Foreskin fibroblast (primary cell): ENCODE measurements at places on chromosomes 3 and 15.

GRCh38 chr3:100254168-100254777 lies 6.5 kb upstream of the TBC1D23 start:
- DNase-seq = peak; percentile 82

- no peak for DNase-seq
Measured at GRCh38 chr3:46695962-46696894, 2.7 kb upstream of the ALS2CL start.

DNA sequence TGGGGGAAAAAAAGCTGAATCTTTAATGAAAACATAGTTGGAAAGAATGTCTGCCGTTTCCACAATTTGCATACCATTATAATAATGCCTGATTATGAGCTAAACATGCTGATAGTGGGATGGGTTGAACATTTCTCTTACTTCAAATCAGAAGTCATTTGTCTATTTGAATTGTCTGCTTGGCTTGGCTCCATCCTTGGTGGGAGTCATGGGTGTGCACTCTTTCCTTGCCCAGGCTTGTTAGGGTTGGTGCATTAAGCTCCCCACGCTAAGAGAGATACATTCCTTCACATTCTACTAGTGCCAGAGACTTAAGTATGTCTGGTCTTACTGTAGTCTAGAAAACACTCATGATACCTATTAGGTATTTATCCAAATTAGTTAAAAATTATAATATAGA lies 121.4 kb upstream of the RARB start:
- DNase-seq = no peak

- DNase-seq = no peak
Measured at GRCh38 chr3:14497321-14497720, 42.8 kb downstream of the GRIP2 start.

DNA sequence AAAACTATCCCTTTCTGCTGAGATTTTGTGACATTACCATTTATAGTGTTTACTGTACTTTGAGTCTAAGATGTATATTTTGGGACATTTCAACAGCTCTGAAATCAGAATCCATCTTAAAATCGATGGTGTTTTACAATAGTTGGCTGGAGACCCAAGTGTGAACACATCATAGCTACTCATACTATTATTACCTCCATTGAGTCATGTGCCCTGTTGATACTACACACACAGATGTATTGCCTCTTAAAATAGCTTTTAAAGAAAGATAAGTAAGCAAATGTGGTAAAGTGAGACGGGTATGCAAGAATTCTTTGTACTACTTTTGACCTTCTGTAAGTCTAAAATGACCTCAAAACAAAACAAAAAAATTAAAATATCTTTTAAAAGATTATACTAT lies 6.7 kb downstream of the LMOD3 start:
- DNase-seq = peak; percentile 75

DNA sequence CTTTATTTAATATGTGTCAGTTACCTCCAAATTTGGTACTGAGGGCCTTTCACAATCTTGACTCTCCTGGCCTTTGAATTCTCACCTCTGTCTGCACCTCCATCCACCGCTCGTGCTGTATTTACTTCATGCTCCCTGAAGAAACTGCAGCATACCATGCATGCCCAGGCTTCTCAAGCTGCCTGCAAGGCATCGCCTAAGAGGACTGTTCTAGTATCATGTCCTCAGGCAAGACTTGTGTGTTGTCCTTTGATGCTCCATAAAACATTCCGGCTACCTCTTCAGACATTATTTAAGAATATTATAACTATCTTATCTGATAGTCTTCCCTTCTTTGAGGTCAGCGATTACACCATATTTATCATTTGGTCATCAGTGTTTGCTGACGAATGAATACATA lies 682.5 kb downstream of the NR2F2 start:
- DNase-seq = no peak

GRCh38 chr15:68227643-68228142 lies 1.8 kb downstream of the CLN6 start:
- no peak for DNase-seq

GRCh38 chr15:45794304-45794703 lies 159.5 kb downstream of the SQOR start:
- no peak for DNase-seq

- DNase-seq = no peak
Measured at GRCh38 chr15:69591905-69592508, 139.4 kb downstream of the RPLP1 start.

GRCh38 chr3:196499061-196499460 lies 4.5 kb downstream of the RNF168 start:
- DNase-seq = peak; percentile 16

DNA sequence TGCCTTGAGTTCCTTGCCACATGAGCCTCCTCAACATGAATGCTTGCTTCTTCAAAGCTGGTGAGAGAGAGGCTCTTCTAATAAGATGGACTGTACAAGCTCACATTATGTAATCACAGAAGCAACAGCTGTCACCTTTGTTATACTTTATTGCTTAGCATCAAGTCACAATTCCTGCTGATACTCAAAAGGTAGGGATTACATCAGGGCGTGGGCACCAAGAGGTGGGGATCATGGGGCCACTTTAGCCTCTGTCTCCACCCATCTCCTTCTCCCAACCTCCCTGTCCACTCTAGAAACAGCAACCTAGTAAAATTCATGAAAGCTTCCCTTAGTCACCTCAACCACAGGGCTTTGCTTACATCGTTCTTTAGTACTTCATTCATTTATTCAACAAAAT lies 95.9 kb downstream of the FAM43A start:
- no peak for DNase-seq

GRCh38 chr15:44726136-44726535 lies 10.2 kb upstream of the TRIM69 start:
- DNase-seq = peak; percentile 39

DNA sequence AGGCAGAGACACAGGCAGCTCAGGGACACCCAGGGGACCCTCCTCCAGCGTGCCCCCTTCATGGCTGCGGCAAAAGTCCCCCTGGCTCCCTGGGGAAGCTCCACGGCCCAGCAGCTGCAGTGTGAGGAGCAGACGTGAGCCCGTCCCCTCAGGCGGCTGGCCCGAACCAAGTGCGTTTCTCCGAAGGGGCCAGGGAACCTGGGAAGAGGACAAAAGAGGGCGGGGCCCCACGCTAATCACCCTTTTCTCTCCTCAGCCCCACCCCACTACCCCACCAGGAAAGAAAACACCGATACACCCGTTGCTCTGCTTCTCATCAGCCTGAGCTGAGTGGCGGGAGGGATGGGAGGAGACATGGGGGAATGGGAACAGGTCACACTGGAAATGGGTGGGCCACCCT lies at the start of gene MUC4:
TSS of gene MUC4 (minus strand) at position 174 of the 400 bp plus-strand sequence. CDS start at position 62, 112 bp downstream.
- no peak for DNase-seq

GRCh38 chr3:190677001-190677400 lies 163.1 kb downstream of the IL1RAP start:
- DNase-seq = no peak

DNA sequence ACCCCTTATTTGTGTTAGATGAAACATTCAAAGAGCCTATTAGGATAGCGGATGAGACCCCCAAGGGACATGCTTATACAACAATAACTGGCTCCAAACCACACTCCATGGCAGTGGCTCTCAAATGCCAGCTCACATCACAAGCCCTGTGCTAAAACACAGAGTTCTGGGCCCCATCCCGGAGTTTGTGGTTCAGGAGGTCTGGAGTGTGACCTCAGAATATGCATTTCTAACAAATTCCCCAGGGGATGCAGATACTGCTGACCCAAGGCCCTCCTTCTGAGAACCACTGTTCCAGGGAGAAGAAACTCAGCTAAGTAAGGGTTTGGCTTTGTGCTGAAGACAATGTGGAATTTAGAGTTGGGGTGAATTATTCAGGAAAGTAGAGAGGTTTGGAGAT lies 3.6 kb downstream of the CCRL2 start:
- no peak for DNase-seq

DNA sequence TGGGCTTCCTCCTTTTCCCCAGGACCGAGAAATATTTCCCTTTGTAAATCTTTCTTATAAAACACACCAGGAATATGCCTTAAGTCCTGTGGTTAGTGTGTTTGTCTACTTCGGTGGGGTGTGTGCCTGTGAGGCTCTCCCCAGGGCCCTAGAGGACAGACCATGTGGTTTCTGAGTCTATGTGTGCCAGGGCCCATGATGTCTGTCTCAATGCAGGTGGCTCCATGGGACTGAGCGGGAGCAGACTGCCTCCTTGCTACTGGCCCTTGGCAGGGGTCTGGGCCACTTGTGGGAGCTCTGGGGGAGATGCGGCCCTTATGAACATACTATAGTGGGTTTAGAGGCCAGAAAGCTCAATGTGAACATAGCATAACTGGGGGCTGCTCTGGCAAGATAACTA lies 37.6 kb downstream of the SCN5A start:
- no peak for DNase-seq

GRCh38 chr3:116337229-116337628 lies 108.1 kb downstream of the LSAMP start:
- DNase-seq = peak; percentile 7

GRCh38 chr3:14391033-14391432 lies 11.4 kb upstream of the SLC6A6 start:
- DNase-seq = peak; percentile 85

DNA sequence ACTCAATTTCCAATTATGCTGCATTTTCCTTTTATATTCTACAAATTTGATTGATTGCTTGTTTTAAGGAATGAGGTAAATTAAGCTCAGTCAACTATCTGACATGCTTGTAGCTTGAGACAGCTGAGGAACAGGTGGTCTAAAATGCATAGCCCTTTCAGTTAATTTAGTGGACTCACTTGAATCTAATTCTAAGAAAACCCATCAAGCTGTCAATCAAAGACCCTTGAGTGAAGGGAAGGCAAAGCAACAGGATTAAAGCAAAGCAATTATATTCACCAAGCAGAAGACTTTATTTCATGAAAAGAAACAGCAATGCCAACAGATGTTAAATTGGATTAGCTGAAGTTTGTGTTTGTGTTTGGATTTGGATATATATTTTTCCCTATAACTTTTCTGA lies 228.5 kb downstream of the ARPP21 start:
- DNase-seq = no peak

- no peak for DNase-seq
Measured at GRCh38 chr15:28114721-28115622, 15.9 kb upstream of the OCA2 start.

DNA sequence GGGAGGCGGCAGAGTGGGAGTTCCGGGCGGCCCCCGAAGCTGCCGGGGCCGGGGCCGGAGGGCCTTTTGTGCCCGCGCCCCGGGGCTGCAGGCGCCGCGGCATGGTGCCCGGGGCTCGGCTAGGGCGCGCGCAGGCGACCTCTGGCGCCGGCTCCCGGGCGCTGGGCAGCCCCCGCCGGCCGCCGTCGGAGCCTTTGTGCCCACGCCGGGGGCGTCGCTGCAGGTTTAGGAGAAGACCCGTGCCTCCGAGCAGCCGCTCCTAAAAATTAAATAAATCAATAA lies 299 bp downstream of the PAQR9 start:
- no peak for DNase-seq

DNA sequence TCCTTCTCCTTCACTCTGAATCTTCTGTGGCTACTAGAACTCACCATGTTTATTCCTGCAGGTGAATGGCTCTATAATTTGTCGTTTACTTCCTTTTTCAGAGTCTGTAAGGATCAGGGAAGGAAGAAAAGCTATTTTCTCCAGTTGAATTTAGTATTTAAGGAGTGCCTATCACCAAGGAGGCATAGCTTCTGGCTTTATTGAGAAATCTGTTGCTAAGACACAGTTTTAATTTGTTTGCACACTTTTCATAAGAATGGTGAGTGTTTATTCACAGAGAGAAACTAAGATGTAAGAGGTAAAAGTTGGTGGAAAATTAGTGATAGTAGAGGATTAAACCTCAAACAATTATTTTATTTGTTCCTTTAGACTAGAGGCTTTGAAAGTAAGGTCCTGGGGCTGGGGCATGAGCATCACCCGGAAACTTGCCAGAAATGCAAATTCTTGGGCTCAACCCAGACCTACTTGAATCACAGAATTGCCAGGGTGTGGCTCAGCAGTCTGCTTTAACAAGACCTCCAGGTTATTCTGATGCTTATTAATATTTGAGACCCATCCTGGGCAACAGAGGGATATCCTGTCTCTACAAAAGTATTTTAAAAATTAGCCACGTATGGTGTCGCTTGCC lies 461.3 kb downstream of the AGBL1 start:
- DNase-seq = no peak

GRCh38 chr15:42994546-42994945 lies 74.0 kb upstream of the TTBK2 start:
- peak; percentile 47 for DNase-seq

DNA sequence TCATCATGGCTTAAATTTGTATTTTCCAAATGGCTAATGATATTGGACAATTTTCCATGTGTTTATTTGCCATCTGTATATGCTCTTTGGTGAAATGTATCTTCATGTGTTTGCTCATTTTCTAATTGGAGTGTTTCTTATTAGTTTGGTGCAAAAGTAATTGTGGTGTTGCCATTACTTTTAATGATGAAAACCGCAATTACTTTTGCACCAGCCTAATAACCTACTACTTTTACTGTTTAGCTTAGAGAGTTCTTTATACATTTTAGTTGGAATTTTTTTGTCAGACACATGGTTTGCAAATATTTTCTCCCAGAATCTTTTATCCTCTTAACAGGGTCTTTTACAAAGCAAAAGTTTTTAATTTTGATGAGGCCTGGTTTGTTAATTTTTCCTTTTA lies 141.0 kb upstream of the AGTR1 start:
- no peak for DNase-seq

DNA sequence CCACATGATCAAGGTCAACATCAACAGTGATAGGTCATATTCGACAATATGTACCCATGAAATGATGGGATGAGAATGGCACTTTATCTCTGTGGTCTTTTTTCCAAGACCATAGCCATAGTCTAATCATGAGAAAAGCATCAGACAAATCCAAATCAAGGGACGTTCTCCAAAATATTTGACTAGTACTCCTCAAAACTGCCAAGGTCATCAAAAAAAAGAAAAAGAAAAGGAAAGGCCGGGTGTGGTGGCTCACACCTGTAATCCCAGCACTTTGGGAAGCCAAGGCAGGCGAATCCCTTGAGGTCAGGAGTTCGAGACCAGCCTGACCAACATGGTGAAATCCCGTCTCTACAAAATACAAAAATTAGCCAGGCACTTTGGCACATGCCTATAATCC lies 318.3 kb downstream of the TAFA4 start:
- DNase-seq = no peak

DNA sequence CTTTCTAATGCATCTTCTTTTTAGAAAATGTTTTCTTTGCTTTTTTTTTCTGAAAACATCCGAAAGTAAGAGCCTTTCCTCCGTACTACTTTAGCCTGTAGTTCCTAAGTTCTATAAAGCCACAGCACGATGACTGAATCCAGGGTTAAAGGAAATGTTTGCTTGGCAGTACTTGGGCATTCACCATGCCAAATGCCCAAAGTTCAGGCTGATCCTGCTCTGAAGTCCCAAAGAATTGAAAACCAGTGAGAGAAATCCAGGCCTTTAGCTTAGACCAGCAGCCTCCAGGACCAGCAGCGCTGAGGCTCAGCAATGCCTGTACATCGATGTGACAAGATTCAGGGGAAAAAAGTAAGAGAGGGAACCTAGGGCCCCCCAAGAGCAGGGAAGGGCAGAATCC lies 35.1 kb downstream of the CCK start:
- DNase-seq = no peak

- DNase-seq = no peak
Measured at GRCh38 chr15:92034227-92034626, 180.7 kb downstream of the SLCO3A1 start.

GRCh38 chr3:27533718-27534573 lies 49.8 kb upstream of the SLC4A7 start:
- peak; percentile 100 for DNase-seq

GRCh38 chr3:110995461-110996231 lies 76.0 kb upstream of the NECTIN3 start:
- peak; percentile 59 for DNase-seq

- DNase-seq = no peak
Measured at GRCh38 chr3:34724916-34725499, 914.3 kb upstream of the ARPP21 start.
